ENCODE measurements at places on chromosomes 3 and 15.

DNA sequence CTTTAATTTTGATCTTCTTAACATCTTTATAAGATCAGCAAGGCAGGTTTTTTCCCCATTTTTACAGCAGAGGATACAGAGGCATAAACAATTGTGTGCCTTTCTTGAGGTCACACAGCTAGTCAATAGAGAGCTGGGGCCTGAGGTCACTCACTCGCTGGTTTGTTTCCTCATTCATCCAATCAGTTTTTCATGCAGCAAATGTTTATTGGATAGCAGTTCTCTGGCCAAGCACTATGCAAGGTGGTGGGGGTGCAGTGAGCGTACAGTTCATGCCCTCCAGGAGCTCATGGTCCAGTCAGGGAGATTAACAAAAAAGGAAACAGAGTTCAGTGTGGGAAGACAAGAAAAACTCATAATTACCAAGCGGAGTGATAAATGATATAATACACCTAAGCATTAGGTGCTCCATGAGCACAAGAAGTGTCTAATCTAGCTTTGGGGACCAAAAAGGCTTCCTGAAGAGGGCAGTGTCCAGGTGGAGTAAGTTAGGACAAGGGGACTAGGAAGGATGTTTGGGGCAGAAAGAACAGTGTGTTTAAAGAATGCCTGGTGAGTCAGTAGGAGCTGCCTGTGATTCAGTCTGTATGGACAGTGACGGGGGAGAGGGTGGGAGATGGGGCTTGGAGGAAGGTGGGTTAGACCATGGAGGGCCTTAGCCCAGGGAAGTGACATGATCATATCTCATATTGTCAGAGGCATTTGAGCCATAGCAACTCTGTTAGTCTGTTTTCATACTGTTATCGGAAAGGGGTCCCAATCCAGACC, 29.3 kb downstream of the MAP2K5 start:
- no peak for DNase-seq

- DNase-seq, result peak; percentile 8
Observed at GRCh38 chr3:2097641-2098191, 950 bp upstream of the CNTN4 start.

- DNase-seq, result no peak
Observed at GRCh38 chr15:74171965-74172541, 1.5 kb upstream of the ISLR start.

DNA sequence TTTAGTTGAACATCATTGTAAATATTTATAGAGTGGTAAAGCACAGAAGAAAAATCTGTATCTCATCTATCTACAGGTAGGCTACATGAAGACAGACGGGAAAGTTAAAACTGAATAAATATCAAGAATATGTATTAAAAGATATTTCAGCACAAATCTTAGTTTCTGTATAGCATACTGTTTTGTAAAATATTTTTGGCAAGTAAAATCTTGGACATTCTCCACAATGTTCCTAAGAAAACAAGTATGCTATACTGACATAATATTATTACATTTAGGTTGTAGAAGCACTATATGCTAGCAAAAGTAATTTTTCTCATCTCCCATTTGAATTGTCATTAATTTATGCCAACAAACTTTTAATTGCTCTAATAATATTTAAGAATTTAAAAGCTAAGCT, 326.4 kb upstream of the ARL6 start:
- DNase-seq, result no peak

DNA sequence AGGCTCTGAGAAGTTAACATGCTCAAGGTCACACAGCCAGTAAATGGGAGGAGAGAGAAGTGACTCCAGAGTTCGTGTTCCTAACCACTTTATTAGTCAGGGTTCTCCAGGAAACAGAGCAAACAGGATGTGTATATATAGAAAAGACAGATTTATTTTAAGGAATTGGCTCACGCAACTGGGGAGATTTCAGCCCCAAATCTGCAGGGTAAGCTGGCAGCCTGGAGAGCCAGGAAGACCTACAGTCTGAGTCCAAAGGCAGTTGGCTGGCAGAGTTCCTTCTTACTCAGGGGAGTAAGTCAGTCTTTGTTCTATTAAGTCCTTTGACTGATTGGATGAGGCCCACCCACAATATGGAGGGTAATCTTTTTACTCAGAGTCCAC, 118.2 kb upstream of the PROK2 start:
- DNase-seq, result peak; percentile 23

DNA sequence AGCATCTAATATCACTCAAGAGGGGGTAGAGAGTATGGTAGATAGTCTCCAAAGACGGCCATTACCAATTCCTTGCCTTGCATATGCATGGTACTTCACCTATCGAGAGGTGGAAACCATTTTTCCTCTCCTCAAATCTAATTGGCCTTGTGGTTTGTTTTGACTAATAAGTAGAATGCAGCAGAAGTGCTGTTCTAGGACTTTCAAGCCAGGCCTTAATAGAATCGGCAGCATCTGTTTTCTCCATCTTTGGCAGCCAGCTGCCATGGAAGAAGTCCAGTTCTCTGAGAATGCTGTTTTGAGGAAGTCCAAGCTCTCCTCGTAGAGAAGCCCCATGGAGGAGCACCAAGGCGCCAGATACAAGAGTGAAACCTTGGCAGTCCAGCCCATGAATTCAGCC, 59.1 kb upstream of the RASGRP1 start:
- DNase-seq, result no peak

GRCh38 chr15:57866149-57866736, 159.7 kb downstream of the POLR2M start:
- DNase-seq, result peak; percentile 47

GRCh38 chr3:52228751-52229291, 3.4 kb upstream of the TLR9 start:
- DNase-seq, result no peak

- no peak for DNase-seq
Observed at GRCh38 chr3:79366414-79366813, 401.4 kb downstream of the ROBO1 start.

Measured in fibroblast of mammary gland (primary cell).